ENCODE measurements at places on chromosomes 3 and 15.

GRCh38 chr15:67897646-67898339, 57.9 kb upstream of the RNU6-1 start:
- DNase-seq = peak; percentile 34

DNA sequence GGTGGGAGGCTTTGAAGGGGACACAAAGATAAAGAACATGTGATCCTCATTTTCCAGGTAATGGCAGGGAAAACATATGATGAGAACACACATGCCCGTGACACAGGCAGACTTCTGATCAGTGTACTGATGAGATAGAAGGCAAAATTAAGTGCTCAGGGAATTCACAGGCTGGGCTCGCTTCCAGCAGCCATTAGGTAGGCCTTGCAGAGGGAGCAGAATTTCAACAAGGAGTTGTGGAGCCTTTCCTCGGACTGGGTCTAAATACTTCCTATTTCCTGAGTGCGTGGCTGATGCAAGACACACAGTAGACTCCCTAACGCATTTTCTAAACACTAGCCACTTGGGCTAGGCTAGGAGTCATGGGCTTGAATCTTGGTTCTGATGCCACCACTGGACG, 74.0 kb upstream of the ETV5 start:
- DNase-seq = no peak

GRCh38 chr15:29103824-29104565, 165.6 kb downstream of the NSMCE3 start:
- peak; percentile 70 for DNase-seq

GRCh38 chr15:23687143-23687470, at the start of gene NDN:
Gene NDN (minus strand): TSS chr15:23687305. CDS start chr15:23687217, 88 bp downstream.
- peak; percentile 30 for DNase-seq

- no peak for DNase-seq
Observed at GRCh38 chr3:57933602-57934001, 74.6 kb upstream of the FLNB start.

GRCh38 chr3:45151100-45151499, 4.9 kb upstream of the CDCP1 start:
- no peak for DNase-seq

- DNase-seq = no peak
Observed at GRCh38 chr3:172375206-172375850, 72.9 kb downstream of the GHSR start.

DNA sequence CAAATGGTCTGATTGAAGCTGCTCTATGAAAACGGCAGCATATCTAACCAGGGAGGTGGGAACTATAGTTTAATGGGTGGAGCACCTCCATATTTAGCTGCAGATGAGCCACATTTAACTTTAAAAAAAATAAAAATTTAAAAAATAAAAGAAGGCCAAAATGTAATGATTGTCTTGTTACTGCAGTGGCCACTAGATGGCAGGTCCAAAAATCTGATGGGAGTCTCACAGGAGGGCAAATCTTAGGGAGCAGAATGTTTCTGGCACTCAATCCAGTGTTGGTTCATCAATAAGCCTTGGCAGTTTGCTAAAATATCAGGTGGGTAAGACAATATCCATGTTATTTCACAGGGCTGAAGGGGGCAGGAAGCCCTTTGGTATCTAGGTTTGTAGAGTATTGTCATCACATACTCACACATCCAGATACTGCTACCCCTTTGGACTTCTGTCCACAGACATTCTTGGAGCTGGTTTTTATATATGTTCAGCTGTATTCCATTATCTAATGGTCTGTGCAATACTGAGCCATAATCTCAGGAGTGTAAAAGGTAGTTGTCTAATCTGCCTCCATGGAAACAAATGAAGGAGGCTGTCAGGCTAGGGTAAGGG, 233.3 kb downstream of the TIGIT start:
- DNase-seq = peak; percentile 11

- peak; percentile 85 for DNase-seq
Observed at GRCh38 chr3:99875581-99875928, 57.9 kb downstream of the CMSS1 start.

- DNase-seq = peak; percentile 76
Observed at GRCh38 chr3:36906504-36907149, 38.2 kb downstream of the TRANK1 start.

DNA sequence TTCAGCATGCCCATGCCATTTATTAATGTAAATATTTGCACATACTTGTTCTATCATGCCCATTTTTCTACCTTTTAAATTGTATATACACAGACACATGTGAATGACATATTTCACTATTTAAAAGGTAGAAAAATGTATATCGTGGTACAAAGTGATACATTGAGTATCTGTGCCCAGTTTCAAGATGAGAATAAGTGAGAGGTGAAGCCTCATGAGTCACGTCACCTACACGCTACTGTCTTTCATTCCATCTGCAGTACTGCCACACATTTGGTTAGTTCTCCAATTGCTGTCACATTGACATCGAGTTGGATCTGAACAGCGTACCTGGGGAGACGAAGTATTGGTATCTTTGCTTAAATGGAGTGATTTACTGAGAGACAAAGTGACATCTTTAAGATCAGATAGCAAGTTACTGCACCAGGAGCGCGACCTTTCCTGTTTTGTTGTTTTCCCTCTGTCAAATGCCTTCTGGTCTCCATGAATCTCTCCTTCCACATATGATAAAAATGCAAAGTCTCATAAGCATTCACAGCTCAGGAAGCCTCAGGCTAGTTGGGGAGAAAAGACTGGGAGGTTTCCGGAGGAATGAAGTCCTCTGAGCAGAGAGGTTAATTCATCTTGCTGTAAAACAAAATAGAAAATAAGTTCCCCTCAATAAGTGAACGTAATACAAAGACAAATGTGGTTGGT, 12.0 kb downstream of the GREM1 start:
- no peak for DNase-seq

DNA sequence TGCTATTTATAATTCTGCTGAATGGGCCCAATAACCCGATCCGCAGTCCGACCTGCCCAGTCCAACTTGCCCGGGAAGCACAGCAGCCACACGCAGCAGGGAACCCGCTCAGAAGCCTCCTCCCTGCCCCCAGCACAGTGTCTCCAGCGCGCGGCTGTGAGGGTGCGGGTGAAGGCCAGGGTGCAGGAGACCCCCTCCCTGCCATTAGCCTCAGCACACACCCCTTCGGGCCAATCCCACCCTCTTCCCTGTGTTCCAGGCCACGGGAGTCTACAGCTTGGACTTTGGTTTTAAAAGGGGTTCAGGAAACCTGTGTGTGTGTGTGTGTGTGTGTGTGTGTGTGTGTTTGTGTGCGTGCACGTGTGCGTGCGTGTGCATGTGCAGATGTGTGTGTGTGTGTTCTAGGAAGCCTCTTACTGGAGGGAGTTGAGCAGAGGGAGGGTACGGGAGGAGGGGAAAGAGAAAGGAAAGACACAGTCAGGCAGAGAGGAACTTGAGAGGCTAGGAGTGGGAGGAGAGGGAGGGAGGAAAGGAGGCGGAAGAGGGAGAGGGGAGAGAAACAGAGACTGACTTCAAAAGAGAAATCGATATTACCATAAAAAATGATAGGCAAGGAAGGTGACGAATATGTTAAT, 34.2 kb downstream of the ATP2B2 start:
- no peak for DNase-seq

GRCh38 chr3:12401208-12401607, 83.1 kb upstream of the TSEN2 start:
- no peak for DNase-seq

DNA sequence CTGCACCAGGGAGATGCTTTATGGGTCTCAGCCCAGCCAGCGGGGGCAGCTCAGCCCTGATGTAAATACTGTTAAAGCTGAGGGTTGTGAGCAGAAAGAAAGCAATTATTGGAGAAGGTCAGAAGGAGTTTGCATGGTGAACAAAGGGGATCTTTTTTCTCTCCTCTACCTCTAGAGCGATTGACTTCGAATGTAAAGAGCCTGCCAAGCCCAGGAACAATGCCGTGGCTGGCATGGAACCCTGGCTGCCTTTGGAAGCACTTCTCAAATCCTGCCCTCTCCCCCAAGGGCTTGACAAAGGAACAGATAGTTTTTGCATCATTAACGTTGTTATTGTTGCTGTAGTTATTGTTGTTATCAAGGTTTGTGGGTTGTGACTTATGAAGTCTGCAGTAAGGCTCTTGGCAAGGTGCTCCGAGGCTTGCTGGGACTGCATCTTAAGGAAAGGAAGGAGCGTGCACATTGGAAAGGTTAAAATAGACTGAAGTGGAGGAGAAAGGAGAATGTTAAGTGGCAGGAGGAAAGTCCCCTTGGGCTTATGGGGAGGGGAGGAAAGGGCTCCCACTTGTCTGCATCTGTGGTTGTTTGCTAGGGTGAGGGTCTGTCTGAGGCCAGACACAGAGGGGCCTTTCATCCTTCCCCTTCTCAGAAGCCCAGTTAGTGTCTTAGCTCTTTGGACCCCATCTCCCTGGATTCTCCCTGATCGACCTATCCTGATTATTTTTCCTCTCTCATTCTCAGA, 16.7 kb downstream of the PDIA5 start:
- peak; percentile 78 for DNase-seq

- no peak for DNase-seq
Observed at GRCh38 chr15:41501931-41502794, 8.5 kb downstream of the ITPKA start.

GRCh38 chr3:9331171-9331570, 31.7 kb upstream of the THUMPD3 start:
- no peak for DNase-seq

DNA sequence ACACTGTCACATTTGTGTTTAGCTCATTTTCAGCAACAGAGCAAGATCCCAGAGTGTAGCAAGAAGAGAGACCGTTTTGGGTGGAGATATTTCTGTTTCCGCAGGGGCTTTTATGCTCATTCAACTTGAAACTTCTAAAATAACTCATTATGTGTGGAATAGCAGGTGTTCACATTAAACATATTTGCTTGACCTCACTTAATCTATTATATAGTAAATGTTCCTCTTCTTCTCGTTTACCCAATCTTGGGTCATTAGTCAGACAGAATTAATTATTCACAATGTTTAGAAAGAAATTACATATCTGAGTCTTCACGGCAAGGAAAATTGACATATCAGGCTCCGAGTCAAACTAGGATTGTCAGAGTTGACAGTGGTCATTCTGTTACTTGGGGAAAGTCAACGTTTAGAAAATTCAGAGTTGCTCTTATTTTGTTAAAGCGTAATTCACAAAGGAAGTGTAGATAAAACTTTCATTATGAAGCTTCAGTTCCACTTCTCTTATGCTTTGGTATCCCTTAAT, 222.9 kb downstream of the TPRG1 start:
- DNase-seq = no peak

DNA sequence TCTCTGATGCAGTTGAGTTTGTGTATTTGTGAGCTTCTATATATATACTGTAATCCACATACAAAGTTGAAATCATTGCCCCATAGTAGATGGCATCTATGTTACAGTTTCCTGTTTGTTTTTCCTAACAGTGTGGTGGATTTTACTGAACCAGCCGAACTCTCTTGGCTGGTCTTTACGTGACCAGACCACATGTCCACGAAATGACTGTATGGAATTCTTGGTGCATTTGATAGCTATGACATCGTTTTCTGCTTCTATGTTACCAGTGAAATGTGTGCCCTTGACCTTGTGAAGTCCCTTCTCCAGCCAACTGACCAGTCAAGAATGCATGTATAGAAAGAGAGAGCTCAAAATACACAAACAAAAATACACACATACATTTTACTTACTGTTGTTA, 1.8 kb downstream of the KCNMB2 start:
- DNase-seq = no peak

DNA sequence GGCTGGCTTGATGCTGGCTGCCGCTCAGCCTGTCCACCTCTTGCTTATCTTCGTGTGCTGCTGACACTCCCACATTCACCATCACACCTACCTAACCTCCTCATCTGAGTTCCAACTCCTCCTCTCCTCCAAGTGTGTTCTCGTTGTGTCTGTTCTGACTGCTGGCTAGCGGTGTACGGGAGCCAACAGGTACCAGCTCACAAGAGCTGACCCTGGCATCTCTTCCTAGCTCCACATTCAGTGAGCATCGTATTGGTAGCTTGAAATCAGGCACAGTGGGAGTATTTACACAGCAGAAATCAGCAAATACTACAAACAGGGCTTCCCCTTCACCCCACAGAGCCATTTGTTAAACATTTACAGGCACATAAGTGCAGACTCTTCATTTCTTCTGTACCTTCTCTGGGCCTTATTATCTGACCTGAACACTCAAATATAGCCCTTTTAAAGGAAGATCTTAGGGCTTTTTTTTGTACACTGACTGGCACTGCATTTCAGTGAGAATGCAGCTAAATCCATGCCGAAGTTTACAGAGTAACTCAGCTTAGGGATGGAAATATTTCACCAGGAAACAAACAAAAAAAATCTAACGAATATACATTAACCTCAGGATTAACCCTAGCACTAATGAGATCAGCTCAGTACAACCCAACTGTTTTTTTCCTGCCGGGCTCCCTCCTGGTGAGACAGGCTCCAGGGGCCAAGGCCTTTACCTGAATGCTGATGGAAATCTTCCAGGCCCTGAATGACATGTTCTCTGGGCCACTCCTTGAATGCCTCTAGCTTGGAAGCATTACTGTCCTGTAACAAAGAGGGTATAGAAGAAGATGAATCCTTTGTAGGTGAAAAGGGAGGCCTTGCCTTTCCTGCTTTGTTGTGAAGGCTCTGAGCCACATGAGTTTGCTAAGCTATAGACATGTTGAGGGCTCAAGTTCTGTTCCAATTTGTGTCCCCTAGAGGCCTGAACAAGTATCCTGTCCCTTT, 150.5 kb upstream of the LPP start:
- DNase-seq = no peak

- peak; percentile 82 for DNase-seq
Observed at GRCh38 chr15:24772686-24773373, 97.3 kb downstream of the NPAP1 start.

GRCh38 chr3:31067004-31067403, 172.5 kb upstream of the GADL1 start:
- peak; percentile 94 for DNase-seq

- DNase-seq = no peak
Observed at GRCh38 chr3:193589129-193589528, 3.9 kb upstream of the OPA1 start.

DNA sequence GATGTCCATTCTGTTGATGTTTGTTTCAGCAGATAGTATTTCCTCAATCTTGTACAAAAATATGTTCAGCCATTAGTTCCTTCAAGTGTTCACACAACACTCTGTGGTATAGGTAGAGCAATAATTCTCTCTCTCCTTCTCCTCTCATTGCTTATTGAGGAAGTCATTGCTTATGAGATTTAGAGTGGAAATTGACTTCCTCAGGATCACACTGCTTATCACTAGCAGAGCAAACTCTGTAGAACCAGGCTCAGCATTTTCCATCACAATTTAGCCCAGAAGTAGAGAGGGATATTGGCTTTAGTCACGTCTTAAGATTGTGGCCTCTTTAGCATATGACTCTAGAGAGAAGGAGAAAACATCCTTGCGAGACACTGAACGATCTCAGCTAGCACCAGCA, 31.2 kb downstream of the RAB11A start:
- no peak for DNase-seq

GRCh38 chr15:45112591-45113379, 1.2 kb downstream of the DUOX2 start:
- DNase-seq = no peak

DNA sequence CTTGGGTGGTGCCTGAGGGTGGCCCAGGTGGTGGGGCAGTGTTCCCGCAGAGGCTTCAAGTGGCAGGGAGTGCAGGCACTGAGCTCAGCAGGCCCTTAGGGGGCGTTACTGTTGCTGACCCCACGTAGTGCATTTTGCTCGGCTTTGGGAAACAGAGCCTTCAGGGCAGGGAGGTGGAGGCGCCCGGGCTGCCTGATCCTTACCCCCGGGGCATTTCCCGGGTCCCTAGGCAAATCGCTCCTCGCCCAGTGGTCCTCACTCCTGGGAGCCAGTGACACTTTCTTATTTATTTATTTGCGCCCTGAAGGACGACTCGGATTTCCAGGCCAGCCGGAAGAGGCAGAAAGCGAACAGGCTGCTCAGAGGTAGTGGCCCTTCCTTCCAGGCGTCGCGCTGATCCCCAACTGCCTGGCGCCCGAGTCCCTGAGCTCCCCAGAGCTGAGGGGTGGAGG, 10.1 kb upstream of the FOXB1 start:
- no peak for DNase-seq

Measured in amniotic epithelial cell (primary cell).